SHP77 treated with DMSO at 0.1 percent for 48 hours (cell line): ENCODE measurements at places on chromosomes 4 and X.

- no peak for DNase-seq
Measured at GRCh38 chrX:15761564-15762191, 23.6 kb downstream of the CA5B start.

GRCh38 chrX:152806035-152806434, 24.5 kb downstream of the CETN2 start:
- no peak for DNase-seq

- DNase-seq: no peak
Measured at GRCh38 chrX:130176942-130177341, 5.2 kb downstream of the RAB33A start.

DNA sequence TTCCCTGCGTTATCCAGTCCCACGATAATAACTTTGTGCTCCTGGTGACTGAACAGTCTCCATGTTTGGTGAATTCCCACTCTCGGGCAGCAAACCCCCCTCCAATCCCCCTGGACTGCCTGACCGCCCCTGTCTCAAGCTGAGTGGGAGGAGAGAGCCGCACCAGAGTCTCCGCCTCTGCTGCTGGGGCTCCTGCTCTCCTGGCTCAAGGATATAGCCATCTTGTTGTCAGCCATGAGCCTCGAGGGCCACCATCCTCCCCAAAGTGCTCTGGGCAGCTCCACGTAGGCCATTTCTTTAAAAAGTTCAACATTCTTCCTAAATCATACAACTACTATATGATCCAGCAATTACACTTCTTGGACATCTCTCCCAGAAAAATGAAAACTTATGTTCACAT, 49.3 kb upstream of the PGRMC1 start:
- no peak for DNase-seq

- DNase-seq: no peak
Measured at GRCh38 chr4:11021333-11021732, 336.8 kb upstream of the CLNK start.

DNA sequence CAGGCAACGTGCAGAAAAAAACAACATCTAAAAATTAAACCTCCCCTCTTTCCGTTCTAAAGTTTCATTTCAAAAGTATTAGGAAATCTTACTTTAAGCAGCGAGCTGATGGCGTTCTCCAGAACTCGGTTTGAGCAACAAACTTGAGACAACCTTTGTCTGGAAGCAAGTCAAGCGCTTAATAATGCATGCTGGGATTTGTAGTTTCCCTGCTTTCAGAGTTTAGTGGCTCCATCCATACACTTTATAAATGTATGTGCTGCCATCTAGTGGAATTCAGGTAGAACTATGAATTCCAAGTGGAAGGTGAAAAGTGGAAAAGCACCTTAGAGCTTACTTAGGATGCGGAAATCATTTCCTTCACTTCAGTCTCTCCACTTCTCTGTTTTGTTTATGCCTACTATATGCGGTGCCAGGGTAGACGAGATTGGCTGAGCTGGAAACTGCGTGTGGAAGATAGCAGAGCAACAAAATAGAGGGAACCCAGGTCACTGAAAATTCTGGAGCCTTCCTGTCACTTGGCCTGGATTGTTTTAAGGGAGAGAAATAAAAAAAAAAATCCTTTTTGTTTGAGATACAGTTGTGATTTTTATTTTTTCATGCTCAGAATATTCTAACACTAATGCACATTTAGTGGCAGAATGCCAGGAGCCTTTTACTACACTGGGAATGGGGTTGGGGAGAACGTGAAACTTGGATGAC, at the start of gene BDH2:
Gene BDH2 (minus strand): TSS at position 144 of the 702 bp plus-strand sequence. CDS start 3,580 bp downstream, outside the sequence.
- peak; percentile 16 for DNase-seq

GRCh38 chr4:80201252-80202151, 4.2 kb downstream of the PRDM8 start:
- DNase-seq: no peak

- DNase-seq: no peak
Measured at GRCh38 chr4:169259271-169259670, 11.5 kb downstream of the SH3RF1 start.

GRCh38 chr4:6660430-6660829, 19.9 kb downstream of the MRFAP1 start:
- no peak for DNase-seq

DNA sequence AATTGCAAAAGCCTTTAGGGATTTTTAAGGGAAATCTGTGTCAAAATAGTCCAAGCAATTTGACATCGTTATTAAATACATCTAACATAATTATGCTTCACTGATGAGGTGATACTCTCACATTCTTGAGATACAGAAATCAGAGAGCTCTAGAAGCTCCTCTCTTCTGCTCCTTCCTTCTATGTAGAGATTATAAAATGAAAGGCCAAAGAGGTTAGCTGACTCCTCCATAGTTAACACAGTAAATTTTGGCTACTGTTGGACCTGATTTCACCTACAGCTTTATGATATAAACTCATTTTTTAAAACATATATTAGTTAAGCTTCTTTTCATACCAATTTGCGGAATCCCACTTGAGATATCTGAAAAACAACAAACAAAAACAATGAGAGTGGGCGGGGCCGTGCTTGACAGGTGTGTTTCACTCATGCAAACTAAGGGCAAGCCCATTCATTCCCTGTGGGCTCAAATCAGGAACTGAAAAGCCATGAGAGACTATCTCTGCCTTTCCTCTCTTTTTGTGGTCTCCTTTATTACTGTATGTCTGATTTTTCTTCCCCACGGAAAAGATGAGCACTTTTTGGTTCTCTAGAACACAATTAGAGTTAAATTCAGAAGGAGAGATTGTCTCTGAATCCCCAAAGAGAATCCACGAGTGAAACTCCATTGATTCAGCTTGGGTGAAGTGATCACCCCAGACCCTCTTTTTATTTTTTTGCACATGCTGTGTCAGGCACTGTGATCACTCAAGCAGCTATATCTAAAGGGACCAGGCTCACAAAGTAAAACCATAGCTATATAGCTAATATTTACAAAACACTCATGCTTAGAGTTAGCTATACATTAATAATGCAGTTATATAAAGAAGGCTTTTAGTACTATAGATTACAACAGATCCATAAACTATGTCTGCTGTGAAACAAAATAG, 566.3 kb downstream of the IL15 start:
- no peak for DNase-seq

DNA sequence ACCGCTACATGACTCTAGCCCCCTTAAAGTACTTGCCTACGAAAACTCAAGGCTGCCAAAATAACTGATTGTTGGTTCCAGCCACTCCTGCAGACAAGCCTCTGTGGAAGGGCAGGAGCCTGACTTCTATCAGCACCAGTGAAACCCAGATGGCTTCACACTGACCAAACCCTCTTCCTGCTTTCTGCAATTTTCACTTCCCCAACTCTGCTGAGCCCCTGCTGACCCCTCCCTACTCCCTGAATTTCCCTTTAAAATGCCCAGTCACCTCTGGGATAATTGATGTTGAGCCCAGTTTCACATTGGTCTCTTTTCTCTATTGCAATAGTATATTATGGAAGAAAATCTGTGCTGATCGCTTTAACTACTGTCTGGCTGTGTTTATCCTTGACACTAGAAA, 61.6 kb upstream of the STS start:
- no peak for DNase-seq

GRCh38 chr4:158015241-158015640, 157.6 kb downstream of the GASK1B start:
- DNase-seq: no peak

- DNase-seq: no peak
Measured at GRCh38 chr4:106864231-106864630, 171.9 kb downstream of the DKK2 start.

GRCh38 chr4:147863808-147864472, 132.1 kb downstream of the ARHGAP10 start:
- DNase-seq: no peak

DNA sequence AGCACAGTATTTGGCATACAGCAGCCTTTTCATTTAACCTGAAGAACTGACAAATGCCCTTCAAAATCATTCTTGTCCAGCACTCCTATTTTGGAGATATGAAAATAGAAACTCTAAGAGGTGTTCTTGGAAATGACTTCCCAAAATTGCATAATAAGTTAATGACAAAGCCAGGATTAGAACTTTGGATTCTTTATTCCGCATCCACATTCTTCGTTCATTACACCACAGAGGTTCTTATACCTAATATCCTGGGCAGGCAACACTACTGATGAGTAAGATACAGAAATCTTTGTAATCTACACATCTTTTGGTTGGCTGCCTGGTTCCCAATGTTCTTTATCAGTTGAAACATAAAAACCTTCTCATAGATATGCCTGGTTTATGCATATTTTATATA, 5.9 kb downstream of the COL25A1 start:
- no peak for DNase-seq

- DNase-seq: no peak
Measured at GRCh38 chr4:52783069-52783468, 31.8 kb upstream of the ERVMER34-1 start.

DNA sequence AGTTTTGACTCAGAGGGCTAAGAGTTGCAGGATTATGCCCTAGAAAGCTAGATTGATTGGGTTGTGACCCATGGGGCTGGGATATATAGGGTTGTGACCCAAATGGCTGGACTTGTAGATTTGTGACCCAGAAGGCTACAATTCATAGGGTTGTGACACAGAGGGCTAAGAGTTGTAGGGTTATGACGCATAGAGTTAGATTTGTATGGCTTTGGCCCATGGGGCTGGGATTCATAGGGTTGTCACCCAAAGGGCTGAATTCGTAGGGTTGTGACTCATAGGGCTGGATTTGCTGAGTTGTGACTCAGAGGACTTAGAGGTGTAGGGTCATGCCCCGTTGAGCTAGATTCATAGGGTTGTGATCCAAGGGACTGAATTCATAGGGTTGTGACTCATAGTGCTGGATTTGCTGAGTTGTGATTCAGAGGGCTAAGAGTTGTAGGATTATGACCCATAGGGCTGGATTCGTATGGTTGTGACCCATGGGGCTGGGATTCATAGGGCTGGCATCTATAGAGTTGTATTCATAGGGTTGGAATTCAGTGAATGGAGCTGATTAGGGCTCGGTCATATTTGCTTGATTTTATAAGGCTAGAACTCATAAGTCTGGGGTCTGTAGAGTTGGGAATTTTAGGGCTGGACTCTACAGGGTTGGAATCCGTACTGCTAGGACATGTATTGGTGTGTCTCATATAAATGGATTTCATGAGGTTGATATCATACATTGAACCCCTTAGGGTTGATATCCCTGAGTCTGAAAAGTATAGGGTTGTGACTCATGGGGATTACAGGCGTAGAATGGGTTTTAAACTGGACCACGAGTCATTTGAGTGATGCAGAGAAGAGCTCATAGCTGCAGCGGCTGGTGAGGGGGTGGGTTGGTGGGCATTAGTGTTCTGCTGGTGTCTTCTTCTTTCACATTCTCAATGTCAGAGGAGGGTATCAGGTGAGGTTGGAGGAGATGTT, 125.7 kb downstream of the CRLF2 start:
- no peak for DNase-seq

GRCh38 chrX:22249371-22249770, 23.3 kb upstream of the CBLL2 start:
- DNase-seq: no peak

DNA sequence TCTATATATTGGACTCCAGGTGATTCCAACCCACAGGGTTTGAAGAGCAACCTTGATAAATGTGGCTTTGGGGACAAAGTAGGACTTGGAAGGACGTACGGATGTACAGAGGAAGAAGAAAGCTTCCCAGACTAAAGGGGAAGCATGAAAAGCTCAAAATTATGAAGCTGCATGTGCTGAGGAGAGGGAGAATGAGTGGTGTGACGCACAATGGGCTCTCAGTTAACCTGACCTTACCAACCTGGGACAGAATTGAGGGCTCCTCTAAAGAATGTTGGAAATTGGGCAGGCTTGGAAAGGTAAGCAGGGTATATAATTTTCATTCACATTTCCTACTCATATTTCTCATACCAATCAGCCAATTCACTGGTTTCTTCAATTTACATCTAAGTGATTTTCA, 10.5 kb upstream of the TIGD2 start:
- no peak for DNase-seq

DNA sequence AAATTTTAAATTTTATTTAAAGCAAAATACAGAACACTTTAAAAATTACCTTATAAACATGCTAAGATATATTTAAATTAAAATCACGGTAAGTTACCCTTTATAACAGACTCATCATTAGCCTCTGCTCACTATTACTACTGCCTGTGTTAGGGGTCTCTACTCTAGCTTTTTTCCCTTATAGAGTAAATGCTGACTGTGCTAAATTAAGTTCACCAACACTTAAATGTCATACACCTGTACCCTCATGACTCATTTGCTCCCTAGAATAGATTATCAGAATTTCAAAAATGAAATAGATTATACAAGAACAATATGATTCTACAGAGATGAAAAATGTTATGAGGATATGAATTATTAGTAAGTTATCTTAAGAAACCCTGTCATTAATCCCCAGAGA, 131.1 kb upstream of the INPP4B start:
- DNase-seq: no peak
